ENCODE measurements at places on chromosomes 2 and 18.

DNA sequence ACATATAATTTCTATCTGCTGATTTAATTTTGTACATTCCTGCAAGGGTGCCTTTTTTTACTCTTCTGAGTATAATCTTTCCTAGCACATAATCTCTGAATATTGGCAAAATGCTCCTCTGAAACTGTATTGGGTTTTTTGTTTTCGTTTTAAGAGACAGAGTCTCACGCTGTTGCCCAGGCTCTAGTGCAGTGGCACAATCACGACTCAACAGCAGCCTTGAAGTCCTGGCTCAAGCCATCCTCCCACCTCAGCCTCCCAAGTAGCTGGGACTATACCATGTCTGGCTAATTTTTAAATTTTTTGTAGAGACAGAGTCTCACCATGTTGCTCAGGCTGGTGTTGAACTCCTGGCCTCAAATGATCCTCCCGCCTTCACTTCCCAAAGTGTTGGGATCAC lies 104.9 kb downstream of the SPTBN1 start:
- DNase-seq, result no peak

GRCh38 chr18:59918320-59918755 lies 18.5 kb downstream of the PMAIP1 start:
- no peak for DNase-seq

- DNase-seq, result no peak
Measured at GRCh38 chr2:14385043-14385442, 247.5 kb upstream of the LRATD1 start.

- DNase-seq, result no peak
Measured at GRCh38 chr18:10401930-10402329, 52.5 kb upstream of the APCDD1 start.

GRCh38 chr2:240060977-240061591 lies 7.8 kb upstream of the OR6B3 start:
- peak; percentile 38 for DNase-seq

GRCh38 chr2:220887271-220887870 lies 684.7 kb downstream of the EPHA4 start:
- no peak for DNase-seq
